NCI-H1436 treated with DMSO at 0.1 percent for 48 hours (cell line): ENCODE measurements at places on chromosomes 11 and 22.

GRCh38 chr11:78577495-78577894 is 2.8 kb upstream of the NARS2 start:
- DNase-seq = no peak

GRCh38 chr11:86948733-86949132 is 6.5 kb downstream of the FZD4 start:
- DNase-seq = no peak

DNA sequence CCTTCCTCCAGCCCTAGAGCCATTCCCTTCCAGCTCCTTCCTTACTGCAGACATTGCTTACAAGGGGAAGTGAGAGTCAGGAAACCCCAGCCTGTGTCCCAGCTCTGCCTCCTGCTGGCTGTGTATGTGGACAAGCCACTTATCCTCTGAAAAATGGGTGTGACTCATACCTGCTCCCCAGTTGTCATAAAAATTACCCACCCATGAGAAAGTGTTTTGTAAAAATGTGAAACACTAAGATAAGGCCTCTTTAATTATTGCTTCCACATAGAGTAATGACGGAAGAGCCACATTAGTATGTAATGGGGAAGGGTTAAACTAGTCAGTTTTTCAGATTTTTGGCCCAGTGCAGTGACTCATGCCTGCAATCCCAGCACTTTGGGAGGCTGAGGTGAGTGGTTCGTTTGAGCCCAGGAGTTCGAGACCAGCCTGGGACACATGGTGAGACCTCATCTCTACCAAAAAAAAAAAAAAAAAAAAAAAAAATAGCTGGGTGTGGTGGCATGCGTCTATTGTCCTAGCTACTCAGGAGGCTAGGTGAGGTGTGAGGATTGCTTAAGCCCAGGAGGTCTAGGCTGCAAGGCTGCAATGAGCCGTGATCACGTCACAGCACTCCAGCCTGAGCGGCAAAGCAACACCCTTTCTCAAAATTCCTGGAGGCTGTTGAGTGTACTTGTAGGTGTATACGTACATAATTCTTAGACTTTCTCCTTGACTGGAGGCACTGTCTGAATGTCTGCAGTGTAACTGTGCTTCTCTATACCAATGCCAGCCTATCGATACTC is 84.9 kb downstream of the CTTN start:
- no peak for DNase-seq

DNA sequence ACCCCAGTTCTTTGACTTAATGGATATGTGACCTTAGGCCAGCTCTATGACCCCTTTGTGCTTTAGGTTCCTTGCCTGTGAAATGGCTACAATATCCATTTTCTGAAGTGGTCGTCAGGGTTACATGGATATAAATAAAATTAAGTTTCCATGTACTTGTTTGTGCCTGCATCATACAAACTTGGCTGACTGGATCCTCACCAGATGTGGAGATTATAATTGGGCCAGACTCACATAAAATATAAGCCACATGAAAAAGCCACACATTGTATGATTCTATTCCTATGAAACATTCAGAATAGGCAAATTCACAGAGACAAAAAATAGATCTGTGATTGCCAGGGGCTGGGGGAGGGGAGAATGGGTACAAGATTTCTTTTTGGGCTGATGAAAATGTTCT is 100.9 kb upstream of the USP47 start:
- no peak for DNase-seq

DNA sequence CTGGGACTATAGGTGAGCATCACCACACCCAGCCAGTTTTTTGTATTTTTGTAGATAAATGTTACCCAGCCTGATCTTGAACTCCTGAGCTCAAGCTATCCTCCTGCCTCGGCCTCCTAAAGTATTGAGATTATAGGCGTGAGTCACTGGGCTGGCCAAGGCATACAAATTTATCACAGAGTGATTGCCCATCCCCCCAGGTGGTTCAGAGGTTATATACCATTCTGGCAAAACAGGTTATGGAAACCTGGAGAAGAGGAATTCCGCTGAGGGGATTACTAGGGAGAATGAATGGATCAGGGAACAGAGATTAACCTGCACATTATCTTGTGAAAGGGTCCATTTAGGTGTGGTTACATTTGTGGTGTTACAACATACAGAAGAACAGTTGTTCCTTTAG is 8.1 kb downstream of the ATG13 start:
- DNase-seq = no peak

- DNase-seq = no peak
Observed at GRCh38 chr11:19073454-19074415, 13.2 kb upstream of the MRGPRX2 start.

DNA sequence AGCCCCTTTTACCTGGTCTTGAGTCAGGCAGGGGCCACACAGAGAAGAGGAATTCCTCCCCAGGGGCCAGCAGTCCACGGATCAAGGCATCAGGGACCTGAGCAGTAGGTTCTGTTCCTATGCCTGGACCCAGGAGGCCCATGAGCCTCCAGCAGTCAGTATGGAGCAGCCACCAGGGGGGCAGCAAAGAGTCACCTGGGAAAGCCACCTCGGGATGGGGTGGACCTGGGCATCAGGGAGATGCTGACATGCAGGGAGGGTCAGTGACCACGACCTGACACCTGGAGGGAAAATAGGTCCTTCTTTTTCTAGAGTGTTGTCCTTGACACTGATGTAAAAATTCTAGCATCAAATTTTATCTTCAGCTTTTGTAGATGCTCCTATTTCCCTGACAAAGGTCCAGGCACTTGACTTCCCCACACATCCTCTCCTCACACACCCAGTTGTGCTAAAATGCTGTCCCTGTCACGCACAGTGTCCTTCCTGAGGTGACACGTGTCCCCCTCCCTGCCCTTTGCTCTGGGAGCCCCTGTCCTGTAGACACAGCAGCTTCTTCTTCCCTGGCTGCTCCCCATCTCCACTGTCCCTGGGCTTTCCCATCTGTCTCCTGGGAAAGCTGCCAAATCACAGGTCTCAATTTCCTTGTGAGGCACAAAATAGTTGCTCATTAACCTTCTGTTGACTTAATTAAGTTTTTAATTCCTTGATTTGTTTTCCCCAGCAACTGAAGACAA is 70.0 kb upstream of the IGLL5 start:
- DNase-seq = no peak

GRCh38 chr22:31097941-31098631 is 9.3 kb downstream of the SELENOM start:
- DNase-seq = no peak
